ENCODE measurements at places on chromosomes 7 and 10.

DNA sequence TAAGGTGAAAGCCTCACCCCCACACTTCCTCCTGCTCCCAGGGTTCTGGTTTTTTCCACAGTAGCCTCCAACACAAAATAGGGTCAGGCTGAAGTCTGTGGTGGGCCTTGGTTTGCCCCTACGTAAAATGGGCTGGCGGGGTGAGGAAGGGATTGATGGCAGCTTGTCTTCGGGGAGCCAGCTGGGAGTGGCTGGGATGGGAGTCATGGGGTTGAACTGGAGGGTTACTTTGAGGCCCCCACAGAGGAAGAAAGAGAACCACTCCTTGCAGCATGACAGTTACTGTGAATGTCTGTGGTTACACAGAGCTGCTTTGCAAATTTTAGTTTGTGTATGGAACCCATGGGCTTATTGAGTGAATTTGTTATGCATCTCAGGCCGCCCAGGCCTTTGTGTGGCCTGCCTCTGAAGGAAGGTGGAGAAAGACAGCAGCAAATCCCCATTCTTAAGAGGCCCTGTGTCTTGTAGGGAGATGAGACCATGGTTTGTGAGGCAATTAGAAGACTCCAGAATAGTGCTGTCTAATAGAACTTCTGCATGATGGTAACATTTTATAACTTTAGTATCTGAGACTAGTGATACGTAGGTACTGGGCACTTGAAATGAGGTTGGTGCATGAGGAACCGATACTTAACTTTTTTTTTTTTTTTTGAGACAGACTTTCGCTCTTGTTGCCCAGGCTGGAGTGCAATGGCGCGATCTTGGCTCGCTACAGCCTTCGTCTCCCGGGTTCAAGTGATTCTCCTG lies 8.1 kb downstream of the TRIM8 start:
- no peak for DNase-seq

DNA sequence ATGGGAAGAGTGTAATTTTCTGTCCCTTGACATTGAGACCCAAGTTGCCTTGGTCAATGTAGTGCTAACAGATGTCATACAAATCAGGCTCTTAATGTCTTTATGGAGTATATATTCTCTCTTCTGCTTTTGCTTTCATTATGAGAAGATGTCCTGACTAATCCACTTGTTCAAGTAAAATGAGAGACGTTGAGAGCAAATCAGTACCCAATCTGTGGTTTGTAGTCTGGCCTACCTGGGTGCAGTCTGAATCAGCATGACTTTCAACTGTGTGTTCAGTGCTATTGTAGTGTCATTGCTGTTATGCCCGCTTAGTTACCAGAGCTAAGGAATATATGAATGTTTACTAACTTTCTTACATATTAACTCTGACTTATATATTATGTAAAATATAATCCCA lies 612.4 kb downstream of the ANKRD7 start:
- no peak for DNase-seq

DNA sequence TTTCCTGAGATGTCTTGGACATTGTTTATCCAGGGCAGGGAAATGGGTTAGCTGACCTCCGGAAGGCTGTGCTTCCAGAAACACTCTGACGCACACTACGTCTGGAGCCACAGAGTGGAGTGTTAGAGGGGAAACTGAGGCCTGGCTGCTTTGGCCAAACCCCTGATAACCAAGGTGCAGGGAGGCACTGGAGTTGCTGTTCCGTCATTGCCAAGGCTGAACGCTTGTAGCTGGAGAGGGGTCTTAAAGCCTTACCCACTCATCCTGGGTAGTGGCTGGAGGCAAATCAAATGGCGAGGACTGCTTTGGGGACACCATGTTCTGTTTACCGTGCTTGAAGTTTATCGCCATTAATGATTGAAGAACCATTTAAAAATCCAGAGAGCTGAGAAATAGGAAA lies 604.1 kb upstream of the FOXK1 start:
- no peak for DNase-seq

- no peak for DNase-seq
Measured at GRCh38 chr10:19480353-19480752, 335.9 kb upstream of the PLXDC2 start.

DNA sequence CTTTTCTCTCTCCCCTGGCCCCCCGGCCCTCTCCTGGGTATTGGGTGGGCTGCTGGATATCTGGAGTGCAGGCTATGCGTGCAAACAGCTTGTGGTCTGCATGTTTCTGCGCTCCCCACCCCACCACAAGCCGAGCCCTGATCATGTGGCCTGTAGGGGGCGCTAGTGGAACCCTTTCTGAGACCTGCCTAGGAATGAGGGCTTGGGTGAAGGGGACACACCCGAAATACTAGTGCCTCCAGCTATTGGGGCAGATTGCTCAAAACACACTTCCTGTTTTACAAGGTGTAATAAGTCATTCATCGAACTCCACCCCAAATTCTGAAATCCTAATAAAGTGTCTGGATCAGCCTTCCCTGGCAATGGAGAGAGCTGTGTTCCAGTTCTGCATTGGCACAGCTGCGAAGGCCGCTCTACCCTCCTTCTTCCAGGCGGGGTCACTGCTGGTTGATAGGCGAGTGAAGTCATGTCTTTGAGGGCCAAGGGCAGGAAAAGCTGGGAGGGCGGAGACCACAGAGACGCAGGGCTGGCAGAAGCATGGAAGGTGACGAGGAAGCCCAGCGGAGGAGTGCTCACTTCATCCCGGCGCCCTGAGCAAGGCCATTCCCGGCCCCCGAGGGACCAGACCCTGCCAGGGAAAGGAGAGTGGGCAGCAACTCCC lies 19.8 kb upstream of the PRRT4 start:
- no peak for DNase-seq

GRCh38 chr7:144158861-144159260 lies 24.4 kb upstream of the CTAGE4 start:
- DNase-seq = no peak

- DNase-seq = no peak
Measured at GRCh38 chr7:44111761-44112160, 7.6 kb downstream of the AEBP1 start.

DNA sequence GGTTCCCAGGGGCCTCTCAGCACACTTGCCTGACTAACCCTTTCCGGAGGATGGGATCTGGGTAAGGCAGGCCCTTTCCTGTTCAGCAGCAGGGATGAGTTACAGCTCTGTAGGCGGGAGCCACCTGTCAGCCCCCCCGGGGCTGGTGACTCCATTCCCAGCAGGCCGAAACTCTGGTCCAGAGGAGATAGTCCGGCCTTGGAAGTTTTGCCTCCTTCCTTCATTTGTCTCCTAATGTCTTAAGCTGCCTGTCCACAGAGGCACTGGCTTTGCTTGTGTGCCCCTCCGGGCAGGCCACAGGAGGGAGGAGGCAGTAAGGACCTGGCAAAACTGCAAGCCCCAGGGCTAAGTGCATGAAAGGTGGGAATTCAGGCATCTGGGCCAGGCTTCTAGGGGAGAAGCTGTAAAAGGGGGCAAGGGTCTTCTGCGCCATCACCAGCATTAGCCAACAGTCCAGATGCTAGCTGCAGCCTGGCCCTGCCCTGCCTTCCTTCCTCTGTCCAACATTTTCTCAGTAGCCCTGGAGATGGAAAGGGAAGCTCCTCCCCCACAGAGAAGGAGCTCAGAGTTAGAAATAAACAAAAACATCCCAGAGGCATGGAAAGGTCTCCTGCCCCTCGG lies 1.2 kb downstream of the ADIRF start:
- no peak for DNase-seq

DNA sequence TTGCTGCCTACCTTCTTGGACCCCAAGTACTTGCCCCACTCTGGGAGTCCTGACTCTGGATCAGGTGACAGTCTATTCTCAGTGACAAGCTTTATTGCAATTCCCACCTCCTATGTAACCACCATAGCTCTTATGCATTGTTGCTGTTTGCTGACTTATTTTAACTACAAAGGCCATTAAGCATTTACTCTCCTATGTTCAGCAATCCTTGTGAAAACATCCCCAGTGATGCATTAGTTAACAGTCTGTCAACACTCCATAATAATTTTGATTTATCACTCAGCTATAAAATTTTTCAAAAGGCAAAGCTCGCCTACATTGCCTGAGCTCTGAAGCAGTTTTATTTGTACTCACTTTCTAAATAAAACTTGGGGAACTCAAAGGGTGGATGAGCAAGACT lies 871.8 kb upstream of the SORCS1 start:
- DNase-seq = peak; percentile 10

DNA sequence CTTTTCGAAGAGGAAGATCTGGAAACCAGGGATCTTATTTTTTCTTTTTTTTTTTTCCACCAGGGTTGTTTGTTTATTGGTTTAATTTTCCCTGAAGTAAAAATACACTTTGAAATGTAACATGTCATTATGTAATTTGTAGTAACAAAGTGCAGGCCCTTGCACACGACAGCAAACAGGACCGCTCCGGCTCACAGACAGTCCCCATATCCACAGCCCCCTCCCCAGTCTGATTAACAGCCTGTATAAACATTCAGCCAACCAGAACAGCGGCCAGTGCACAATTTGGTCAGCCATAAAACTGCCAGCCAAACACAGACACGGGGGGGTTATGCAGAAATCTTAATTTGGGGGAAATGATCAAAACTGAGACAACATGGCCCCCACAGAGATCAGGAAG lies 431.6 kb upstream of the NPVF start:
- no peak for DNase-seq

- DNase-seq = no peak
Measured at GRCh38 chr7:150371131-150371995, 2.7 kb downstream of the REPIN1 start.

DNA sequence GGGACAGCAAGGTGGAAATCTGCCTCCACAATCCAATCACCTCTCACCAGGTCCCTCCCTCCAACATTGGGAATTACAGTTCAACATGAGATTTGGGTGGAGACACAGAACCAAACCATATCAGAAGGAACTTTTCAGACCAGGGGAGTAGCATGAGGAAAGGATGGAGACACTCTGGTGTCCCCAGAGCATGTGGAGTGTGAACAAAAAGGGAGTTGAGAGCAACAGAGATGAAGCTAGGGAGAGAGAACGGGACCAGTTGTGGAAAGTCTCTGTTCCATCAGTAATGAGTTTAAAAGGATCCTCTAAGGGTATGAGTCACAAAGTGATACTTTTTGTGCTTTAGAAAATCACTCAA lies 382.0 kb downstream of the SFMBT2 start:
- DNase-seq = no peak

GRCh38 chr7:70739646-70740210 lies 392.2 kb upstream of the GALNT17 start:
- no peak for DNase-seq

GRCh38 chr10:131776496-131776895 lies 124.3 kb upstream of the PPP2R2D start:
- no peak for DNase-seq

- no peak for DNase-seq
Measured at GRCh38 chr7:44385434-44386138, 60.2 kb upstream of the CAMK2B start.

DNA sequence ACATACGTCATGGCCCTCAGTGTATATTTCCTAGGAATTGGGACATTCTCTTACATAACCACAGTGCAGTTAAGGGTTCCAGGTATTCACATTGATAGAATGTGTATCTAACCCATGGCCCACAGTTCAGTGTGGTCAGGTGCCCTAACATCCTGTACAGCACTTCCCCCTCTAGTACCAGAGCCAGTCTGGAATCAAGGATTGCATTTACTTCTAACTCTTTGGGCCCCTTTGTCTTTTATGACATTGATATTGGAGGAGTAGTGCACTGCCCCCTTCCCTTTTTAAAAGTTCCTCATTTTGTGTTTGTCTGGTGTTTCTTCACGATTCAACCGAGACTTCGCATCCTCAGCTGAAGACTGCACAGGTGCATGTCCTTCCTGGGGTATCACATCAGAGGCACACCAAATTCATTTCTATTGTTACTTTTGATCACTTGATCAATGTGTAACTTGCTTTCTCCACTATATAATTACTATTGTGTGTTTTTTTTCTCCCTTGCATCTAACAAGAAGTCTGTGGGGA lies 22.4 kb upstream of the NPFFR1 start:
- no peak for DNase-seq

GRCh38 chr7:2438775-2439174 lies 35.4 kb downstream of the CHST12 start:
- DNase-seq = no peak

- DNase-seq = no peak
Measured at GRCh38 chr7:148403466-148403993, 187.0 kb upstream of the C7orf33 start.

GRCh38 chr10:11823989-11824346 lies 812 bp downstream of the PROSER2 start:
- DNase-seq = no peak

DNA sequence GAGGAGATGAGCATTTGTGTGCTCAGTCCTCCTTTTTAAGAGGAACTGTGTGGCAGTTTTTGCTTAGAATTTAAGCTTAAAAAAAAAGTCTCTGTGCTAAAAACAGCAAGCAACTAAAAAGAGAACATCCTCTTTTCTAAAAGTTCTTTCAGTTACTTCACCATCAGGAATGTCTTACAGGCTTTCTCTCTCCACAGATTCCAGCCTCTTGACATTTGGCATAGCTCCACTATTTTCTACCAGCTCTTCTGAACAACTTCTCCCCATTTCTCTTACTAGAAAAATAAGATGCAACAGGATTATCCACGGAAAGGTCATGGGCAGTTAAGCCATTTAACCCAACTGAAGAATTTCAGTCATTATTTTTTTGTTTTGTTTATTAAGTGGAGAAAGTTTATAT lies 13.2 kb downstream of the PCLO start:
- no peak for DNase-seq

DNA sequence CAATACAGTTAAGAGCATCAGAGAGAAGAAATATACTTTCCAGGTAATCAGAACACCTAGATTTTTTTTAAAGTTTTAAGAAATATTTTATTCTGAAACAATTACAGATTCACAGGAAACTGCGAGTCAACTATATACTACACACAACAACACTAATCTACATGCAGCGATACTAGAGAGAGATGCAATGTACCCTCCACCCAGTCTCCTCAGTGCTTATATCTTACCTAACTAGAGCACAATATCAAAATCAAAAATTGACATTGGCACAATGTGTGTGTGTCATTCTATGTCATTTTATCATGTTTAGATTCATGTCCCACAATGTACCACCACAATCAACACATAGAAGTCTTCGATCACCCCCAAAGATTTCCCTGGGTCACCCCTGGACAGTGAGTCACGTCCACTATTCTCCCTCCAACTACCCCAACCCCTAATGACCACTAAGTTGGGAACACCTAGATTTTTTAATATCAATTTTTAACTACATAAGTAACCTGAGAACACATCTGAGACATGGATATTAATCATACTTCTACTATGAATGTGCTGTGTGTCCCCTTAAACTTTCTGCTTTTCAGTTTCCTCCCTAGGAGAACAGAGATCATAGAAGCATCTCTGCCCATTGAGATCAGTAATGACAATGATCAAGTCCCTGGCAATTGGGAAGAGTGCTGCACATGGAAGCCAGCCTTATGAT lies 86.5 kb downstream of the GSAP start:
- DNase-seq = no peak

DNA sequence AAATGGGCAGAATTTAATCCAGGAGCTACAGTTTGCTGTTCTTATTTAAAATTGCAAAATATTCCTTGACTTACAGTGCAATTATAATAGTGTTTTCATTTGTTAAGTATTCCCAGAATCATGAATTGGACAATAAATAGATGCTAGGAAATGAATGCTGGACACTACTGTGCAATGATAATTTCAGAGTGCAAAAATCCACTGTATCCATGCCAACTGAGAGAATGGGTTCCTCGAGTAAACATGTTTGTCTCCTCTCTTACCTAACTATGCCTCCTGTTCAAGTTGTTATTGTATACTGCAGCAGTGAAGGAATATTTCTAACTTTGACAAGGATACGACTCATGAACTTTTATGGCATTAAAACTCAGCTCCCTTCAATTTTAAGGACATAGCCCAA lies 1396.3 kb downstream of the GATA3 start:
- no peak for DNase-seq

All from SHP77 treated with DMSO at 0.1 percent for 48 hours (cell line).